Body of pancreas (tissue), 4 donors: ENCODE measurements at places on chromosomes 6 and 20. TPM values are rescaled to one million over a fixed set of nuclear protein-coding genes. Genes with fewer than 3 reads are reported as not detected.
A peak's percentile ranks its signal among the peaks of the same experiment; 100 is the strongest.

- H3K27me3 ChIP-seq, result no peaks in the 10 kb centered on the region
- DNase-seq, result no peak
- no peak overlapping the region for H3K27ac ChIP-seq
- peaks cover 15% of the 10 kb centered on the region for H3K4me1 ChIP-seq
- H3K36me3 ChIP-seq, result no peaks in the 10 kb centered on the region
- no peak overlapping the region for H3K4me3 ChIP-seq
Observed at GRCh38 chr6:10719296-10719963, 3.4 kb upstream of the TMEM14C start.

- no peak overlapping the region for H3K4me3 ChIP-seq
- no peak for DNase-seq
- H3K27me3 ChIP-seq, result no peaks in the 10 kb centered on the region
- H3K27ac ChIP-seq, result no peak overlapping the region
- no peaks in the 10 kb centered on the region for H3K36me3 ChIP-seq
Observed at GRCh38 chr6:18513253-18513798, 126.2 kb downstream of the RNF144B start.

DNA sequence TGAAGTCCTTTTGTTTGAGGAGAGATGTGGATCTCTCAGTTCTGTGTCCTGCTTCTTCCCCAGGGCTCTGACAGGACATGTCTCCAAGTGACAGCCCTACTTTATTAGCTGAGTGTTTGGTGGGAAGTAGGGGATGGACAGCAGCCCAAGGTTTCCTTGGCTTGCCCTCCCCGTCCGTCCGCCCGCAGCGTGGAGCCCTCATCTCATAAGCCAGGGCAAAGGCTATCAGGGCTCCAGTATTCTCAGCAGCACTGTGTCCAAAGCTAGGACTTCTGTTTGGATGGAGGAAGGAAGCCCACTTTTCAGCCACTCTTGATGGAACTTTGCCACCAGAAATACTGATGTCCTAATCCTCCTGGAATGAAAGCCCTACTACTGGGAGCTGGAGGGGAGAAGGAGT, 13.6 kb downstream of the CDC5L start:
- H3K36me3 ChIP-seq, result peaks cover 4% of the 10 kb centered on the region
- DNase-seq, result no peak
- no peaks in the 10 kb centered on the region for H3K27me3 ChIP-seq
- H3K27ac ChIP-seq, result no peak overlapping the region
- peaks cover 8% of the 10 kb centered on the region for H3K4me1 ChIP-seq

- peaks cover 8% of the 10 kb centered on the region for H3K4me1 ChIP-seq
- H3K27me3 ChIP-seq, result no peaks in the 10 kb centered on the region
- H3K27ac ChIP-seq, result no peak overlapping the region
Observed at GRCh38 chr20:59322585-59323454, 22.4 kb downstream of the EDN3 start.

DNA sequence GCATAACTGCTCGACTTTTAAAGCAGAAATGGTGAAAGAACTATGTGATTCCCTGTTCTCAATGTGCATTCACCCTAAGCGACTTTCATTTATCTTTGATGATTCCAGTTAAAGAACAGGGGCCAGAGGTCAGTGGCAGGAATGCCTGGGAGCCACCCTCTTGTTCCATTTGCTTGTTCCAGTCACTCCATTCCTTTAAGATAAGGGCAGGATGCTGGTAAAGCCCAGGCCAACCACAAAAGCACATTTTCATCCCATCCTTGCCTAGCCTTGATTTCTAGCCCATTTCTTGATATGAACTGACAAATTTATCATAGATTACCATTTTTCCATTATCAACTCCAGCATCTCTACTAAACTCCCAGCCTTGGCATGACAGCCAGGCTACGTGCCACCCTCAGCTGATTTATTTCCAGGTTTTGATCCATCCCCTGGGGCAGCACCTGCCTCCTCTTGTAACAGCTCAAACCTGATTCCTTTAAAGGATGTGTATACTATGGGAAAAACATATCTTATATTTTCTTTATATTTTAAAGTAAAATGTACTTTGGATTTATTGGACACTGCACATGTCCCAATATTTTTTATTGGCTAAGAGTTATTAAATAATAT, 19.2 kb downstream of the HMGN3 start:
- H3K36me3 ChIP-seq, result no peaks in the 10 kb centered on the region
- no peaks in the 10 kb centered on the region for H3K27me3 ChIP-seq
- peaks cover 19% of the 10 kb centered on the region for H3K4me1 ChIP-seq
- no peak overlapping the region for H3K4me3 ChIP-seq

DNA sequence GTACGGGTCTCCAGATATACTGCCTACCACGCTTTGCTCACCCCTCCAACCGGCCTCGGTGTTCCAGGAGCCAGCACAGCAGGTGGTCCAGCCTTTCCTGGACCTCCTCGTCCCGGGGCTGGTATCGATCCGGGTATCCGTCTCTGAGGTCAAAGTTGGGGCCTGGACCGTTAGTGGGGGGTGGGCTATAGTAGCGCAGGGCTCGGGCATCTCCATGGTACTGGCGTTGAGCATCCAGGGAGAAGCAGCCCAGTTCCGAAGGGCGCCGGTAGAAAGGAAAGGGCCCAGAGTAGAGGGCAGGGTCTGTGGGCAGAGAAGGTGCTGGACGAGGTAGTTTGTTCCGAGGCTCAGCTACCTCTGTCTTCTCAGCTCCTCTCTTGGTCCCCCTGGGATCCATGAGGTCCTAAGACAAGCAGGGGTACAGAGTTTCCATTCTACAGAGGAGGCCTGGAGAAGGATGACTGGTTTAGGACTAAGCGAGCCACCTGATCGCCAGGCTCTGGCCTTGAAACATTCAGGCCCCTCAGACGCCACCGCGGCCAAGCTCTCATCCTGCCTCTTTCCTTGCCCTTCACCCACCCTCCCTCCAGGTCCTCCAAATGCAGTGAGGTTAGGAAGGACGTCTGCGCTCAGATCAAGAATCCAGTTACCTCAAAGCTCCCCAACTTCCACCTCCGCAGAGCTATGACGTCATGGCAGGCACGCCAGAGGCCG, 502 bp downstream of the DXO start:
- no peaks in the 10 kb centered on the region for H3K27me3 ChIP-seq
- H3K4me3 ChIP-seq, result peak overlapping the region; percentile 49
- H3K36me3 ChIP-seq, result no peaks in the 10 kb centered on the region
- DNase-seq, result peak; percentile 13
- peaks cover 30% of the 10 kb centered on the region for H3K4me1 ChIP-seq
- H3K27ac ChIP-seq, result peak overlapping the region; percentile 95

DNA sequence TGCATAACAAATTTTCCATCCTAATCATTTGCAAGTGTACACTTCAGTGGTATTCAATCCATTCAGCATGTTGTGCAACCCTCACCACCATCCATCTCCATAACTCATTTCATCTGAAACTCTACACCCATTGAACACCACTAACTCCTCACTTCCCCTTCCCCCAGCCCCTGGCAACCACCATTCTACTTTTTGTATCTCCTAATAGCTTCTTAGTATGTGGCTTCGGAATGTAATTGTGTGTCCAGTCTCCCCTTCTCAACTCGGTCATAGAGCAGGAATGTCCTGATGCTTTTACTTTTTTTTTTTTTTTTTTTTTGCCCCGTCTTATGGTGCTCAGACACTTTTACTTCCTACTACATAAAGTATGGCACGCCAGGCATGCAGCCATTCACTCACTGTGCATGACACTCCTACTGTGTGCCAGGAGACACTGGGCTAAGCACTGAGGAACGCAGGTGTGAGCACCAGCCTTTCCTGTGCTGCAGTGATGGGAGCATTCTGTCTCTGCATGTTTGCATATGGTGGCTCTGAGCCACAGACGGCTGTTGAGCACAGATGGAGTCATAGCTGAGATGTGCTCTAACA, 15.3 kb downstream of the HCK start:
- H3K27me3 ChIP-seq, result no peaks in the 10 kb centered on the region
- DNase-seq, result no peak
- H3K36me3 ChIP-seq, result no peaks in the 10 kb centered on the region
- no peak overlapping the region for H3K4me3 ChIP-seq

DNA sequence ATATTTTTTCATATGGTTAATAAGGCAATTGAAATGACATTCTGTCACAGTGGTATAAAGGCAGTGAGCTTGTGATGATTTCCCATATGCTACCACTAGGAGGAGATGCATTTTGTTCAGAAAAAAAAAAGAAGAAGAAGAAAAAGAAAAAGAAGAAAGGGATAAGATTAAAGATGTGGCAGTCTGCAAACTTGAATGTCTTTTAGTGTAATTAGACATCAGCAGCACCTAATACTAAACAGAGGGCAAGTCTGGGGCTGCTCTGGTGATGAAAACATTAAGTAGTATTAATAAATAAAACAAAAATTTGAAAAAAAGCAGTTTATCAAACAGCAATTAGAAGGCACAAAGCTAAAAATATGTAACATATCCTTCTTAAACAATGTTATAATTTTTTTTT, 95.4 kb upstream of the DEFB112 start:
- H3K27me3 ChIP-seq, result no peaks in the 10 kb centered on the region
- no peaks in the 10 kb centered on the region for H3K36me3 ChIP-seq
- DNase-seq, result no peak
- H3K4me3 ChIP-seq, result no peak overlapping the region
- no peak overlapping the region for H3K27ac ChIP-seq

DNA sequence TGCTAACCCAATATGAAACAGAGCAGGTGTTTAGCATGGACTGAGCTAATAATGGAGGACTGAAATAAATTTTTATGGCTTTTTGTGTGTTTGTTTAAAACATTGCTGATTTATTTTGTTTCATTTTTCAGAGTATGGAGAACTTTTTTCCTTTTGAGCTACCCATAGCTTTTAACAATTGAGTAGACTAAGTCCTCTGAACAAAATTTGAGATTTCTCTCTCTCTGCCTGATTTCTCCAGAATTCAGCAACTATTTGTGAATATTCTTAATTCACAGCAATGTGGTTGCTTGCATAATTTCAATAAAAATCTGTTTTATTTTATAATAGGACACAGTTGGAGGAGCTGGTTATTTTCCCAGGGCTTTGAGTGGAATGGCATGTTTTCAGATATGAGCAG, 103.7 kb downstream of the TPBG start:
- no peak overlapping the region for H3K4me3 ChIP-seq
- no peaks in the 10 kb centered on the region for H3K36me3 ChIP-seq
- no peak for DNase-seq
- H3K4me1 ChIP-seq, result no peaks in the 10 kb centered on the region

DNA sequence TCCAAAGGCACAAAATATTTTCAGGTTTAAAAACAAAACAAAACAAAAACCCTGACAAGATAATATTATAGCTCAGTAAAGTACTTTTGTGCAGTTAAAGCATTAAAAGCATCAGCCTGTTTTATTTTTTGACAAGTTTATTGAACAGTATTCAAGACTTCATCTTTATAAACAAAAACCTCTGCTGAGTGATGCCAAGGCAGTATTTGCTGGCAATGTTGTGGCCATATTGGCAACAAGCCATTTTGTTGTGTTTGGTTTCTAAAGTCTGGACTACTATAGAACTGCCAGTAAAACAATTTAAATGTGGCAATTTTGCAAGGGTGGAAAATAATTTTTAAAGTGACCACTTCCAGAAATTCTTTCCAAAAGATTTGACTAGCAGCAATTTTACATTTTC, 15.9 kb downstream of the CPNE1 start:
- no peaks in the 10 kb centered on the region for H3K27me3 ChIP-seq
- no peak overlapping the region for H3K27ac ChIP-seq
- no peak overlapping the region for H3K4me3 ChIP-seq
- no peak for DNase-seq

GRCh38 chr6:33960345-33961313, 156.8 kb upstream of the MLN start:
- no peak overlapping the region for H3K27ac ChIP-seq
- no peak overlapping the region for H3K4me3 ChIP-seq
- H3K27me3 ChIP-seq, result no peaks in the 10 kb centered on the region

DNA sequence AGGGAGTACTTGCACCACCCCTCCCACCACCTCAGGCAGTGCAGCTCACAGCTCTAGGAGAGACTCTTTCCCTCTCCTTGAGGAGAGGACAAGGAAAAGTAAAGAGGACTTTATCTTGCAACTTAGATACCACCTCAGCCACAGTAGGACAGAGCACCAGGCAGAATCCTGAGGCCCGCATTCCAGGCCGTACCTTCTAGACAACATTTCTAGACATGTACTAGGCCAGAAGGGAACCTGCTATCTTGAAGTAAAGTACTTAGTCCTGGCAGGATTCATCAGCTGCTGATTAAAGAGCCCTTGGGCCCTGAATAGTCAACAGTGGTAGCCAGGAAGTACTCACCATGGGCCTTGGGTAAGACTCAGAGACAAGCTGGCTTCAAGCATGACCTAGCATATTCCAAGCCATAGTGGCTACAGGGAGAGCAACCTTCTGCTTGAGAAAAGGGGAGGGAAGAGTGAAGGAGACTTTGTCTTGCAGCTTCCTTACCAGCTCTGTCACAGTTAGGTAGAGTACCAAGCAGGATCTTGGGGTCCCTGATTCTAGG, 384.4 kb upstream of the RNF217 start:
- DNase-seq, result no peak
- H3K27ac ChIP-seq, result no peak overlapping the region
- H3K36me3 ChIP-seq, result no peaks in the 10 kb centered on the region

GRCh38 chr6:130434174-130434873, 68.5 kb downstream of the TMEM200A start:
- no peak overlapping the region for H3K4me3 ChIP-seq
- H3K27ac ChIP-seq, result no peak overlapping the region
- H3K4me1 ChIP-seq, result no peaks in the 10 kb centered on the region
- H3K36me3 ChIP-seq, result no peaks in the 10 kb centered on the region
- H3K27me3 ChIP-seq, result no peaks in the 10 kb centered on the region

The VSTM2L gene
- 7.0 TPM for total RNA-seq

The SERPINB6 gene
- total RNA-seq, result 113 TPM

The PDE10A gene
- 16.8 TPM for total RNA-seq

The NRN1 gene
- total RNA-seq, result 4.4 TPM
